Activated naive CD4-positive, alpha-beta T cell treated with Interleukin-2 at 50 U/mL for 16 hours (primary cell): ENCODE measurements at places on chromosomes 6 and 20.

- no peak for DNase-seq
These were observed 4.6 kb downstream of the SAMD3 start for GRCh38 chr6:130218134-130218533.

DNA sequence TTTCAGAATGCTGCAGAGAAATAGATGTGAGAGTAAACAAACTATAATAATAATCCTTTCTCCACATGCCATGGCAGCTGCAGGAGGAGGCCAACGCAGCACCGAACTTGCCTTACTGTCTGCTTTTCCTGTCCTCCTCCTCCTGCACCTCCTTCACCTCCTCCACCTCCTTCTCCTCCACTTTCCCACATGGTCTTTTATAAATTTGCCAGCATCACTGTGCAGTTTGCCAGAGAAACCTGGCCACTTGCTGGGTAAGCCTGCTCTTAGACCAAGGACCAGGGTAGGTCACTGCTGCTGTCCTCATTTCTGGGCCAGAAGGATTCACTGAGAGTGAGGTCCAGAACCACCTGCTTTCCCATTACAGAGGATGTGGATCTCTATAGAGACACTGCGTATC, 8.7 kb downstream of the SGK1 start:
- DNase-seq: no peak

DNA sequence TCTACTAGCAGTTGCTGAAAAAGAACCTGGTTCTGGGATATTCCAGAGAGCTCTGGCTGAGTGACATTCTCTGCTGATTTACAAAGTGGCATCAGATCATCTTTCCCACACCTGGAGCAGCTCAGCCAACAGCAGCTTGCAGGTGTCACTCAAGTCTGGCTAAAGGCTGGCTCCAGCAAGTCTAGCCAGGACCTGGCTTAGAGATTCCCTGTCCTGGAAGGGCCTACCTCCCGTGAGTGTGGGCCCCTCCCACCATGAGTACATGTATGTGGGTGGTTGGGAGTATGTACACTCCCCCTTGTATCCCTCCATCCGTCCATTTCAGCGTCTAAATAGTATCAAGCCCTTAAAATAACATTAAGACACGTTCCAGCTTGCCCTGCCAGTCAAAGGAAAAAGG, 539.3 kb upstream of the ID4 start:
- no peak for DNase-seq

- DNase-seq: no peak
These were observed 99.1 kb downstream of the ARID1B start for GRCh38 chr6:156876302-156876701.

- no peak for DNase-seq
These were observed 668.2 kb upstream of the GJE1 start for GRCh38 chr6:141464490-141464889.

DNA sequence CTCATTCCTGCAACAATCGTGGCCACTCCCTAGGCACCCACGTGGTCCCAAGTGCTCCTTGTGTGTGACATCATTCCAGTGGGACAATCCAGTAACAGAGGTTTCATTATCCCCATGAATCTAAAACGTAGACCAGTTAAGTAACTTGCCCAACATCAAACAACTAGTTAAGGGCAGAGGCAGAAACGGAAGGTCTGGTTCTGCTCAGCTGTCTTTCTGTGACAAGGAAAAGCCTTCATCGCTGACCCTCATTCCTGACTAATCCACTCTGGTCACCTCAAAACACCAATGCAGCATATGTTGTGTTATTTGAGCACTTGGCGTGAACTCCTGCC, 261.4 kb upstream of the JARID2 start:
- no peak for DNase-seq

DNA sequence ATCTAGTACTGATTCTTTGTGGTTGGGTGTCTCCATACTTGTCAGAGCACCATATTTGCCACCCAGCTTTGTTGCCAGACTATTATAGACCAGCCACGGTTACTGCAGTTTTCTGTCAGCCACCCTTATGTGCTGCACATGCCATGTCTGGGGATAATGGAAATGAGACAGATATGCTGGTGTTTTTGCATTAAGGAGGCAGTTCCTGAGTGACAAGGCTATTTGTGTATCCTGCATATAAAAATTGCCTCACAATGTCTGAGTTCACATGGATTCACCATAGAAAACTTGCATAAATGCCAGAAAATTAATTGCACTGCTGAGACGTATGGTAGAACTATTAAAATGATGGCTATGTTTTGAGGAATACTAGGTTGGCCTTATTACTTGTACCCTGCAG, 51.8 kb downstream of the NKAIN2 start:
- no peak for DNase-seq

DNA sequence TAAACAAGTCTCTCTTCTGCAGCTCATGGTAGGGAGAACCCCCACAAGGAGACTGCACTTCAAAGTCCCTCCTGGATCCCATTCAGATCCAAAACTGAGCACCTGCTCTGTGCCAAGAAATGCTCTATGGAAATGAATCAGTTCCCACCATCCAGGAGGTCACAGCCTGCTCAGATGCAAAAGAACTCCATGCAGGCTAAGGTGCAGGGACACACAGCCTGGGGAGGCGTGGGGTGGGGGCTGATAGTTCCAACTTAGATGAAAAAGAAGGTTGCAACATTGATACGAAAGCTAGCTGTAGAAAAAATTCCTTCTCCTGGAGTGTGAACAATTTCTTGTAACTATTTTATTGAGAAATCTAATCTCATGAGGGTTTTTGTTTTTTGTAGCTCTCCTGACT, 111.0 kb upstream of the TMEM170B start:
- no peak for DNase-seq

- no peak for DNase-seq
These were observed 9.6 kb upstream of the CPNE5 start for GRCh38 chr6:36848658-36849441.

DNA sequence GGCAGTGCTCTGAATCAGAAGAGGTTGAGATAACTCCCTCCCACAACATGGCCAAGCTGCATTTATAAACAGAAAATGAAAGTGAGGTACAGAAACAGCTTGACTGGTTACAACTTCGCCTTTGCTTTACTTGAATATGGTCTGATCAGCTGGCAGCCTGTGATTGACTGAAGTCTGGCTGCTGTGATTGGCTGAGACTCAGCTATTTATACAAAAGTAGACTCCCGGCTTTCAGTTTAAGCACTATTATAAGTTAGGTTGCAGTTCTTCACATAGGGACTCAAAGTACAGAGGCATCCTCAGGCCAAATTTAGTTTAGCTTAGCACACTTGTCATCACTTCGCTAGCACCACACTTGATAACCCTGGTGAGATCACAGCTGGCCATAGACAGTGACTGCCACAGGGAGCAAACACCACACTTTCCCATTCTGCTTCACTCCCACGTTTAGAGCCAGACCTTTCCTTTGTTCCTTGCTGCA, 362.6 kb downstream of the EPM2A start:
- peak; percentile 16 for DNase-seq
